HCT116 (cell line): ENCODE measurements at places on chromosomes 5 and 9. TPM values are rescaled to one million over a fixed set of nuclear protein-coding genes. Genes with fewer than 3 reads are reported as not detected.
A peak's percentile ranks its signal among the peaks of the same experiment; 100 is the strongest.

DNA sequence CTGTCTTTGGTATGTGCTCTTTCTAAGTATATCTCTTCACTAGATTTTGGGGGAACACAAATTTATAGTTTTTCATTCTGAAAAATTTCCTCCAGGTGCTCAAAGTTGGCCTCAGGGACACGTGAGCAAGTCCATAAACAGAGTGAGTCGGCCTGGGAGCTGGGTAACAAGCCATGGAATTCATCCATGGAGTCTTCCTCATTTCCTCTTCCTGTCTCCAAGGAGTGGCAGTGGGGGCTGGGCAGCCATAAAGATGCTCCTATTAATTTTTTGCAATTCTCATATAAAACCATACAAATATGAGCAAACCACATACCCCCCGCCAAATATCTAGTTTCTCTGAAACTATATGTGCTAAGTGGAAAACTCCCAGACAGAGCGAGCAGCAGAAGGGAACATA, 136.6 kb upstream of the OTULINL start:
- no peak overlapping the region for H3K27ac ChIP-seq
- peaks cover 9% of the 10 kb centered on the region; the same call in 1 of the 2 replicates for H3K4me1 ChIP-seq
- H3K36me3 ChIP-seq: no peaks in the 10 kb centered on the region; the same call in 1 of the 2 replicates
- DNase-seq: no peak
- no peaks in the 10 kb centered on the region for H3K27me3 ChIP-seq
- no peak overlapping the region for H3K4me3 ChIP-seq

DNA sequence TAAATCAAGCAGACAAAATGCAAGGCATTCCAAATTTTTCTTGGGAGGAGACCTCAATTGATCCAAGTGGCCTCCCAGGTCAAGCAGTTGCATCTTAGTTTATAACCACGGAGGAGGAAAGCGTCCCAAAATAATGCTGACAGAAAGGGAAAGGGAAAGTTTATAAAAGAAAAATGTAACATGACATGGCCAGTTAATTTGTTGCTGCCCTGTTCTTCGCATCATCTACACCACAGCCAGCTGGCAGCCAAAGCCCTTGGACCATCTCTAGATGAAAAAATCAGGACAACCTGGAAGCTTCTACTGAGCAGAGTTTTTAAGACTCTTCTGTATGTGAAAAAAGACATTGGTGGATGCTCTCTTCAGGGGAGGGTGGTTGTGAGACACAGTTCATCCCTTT, 128.8 kb upstream of the FBXL7 start:
- no peaks in the 10 kb centered on the region for H3K27me3 ChIP-seq
- no peaks in the 10 kb centered on the region for H3K4me1 ChIP-seq
- H3K36me3 ChIP-seq: no peaks in the 10 kb centered on the region
- DNase-seq: no peak
- H3K4me3 ChIP-seq: no peak overlapping the region

DNA sequence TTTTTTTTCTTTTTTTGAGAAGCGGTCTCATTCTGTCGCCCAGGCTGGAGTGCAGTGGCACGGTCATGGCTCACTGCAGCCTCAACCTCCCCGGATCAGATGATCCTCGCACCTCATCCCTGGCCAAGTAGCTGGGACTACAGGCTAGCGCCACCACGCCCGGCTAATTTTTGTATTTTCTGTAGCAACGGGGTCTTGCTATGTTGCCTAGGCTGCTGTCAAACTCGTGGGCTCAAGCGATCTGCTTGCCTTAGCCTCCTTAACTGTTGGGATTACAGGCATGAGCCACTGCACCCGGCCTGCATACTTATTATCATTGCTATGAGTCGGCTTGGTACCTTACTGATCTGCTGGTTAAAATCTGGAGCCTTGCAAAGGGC, 790 bp upstream of the IARS1 start:
- no peaks in the 10 kb centered on the region for H3K27me3 ChIP-seq
- H3K36me3 ChIP-seq: peaks cover 41% of the 10 kb centered on the region
- peaks cover 6% of the 10 kb centered on the region; the same call in 1 of the 2 replicates for H3K4me1 ChIP-seq
- H3K27ac ChIP-seq: peak overlapping the region; percentile 60
- DNase-seq: no peak

The HAPLN1 gene
- total RNA-seq: 0.05 TPM

The MYOZ3 gene
- total RNA-seq: 0.10 TPM

The CRB2 gene
- total RNA-seq: 0.07 TPM

DNA sequence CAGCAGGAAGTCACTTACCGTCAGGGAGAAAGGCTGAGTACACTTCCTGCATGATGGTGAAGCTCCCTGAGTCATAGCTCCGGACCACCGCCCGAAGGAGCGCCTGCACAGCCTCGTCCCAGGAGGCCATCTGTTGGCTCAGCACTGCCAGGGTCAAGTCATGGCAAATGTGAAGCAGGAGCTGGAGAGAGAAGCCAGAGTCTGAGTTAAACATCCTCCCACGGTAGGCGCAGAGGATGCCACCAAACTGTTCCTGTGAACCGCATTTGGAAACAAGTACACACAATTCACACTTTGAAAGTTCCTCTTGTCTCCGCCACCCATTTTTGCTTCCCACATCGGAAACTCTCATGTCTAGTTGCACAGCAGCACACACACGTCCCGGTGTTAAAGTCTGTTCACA, 33.9 kb downstream of the CNOT8 start:
- DNase-seq: no peak
- H3K36me3 ChIP-seq: peaks cover 67% of the 10 kb centered on the region
- no peaks in the 10 kb centered on the region for H3K4me1 ChIP-seq
- no peak overlapping the region for H3K27ac ChIP-seq

The ADAMTS2 gene
- total RNA-seq: 3.9 TPM
